ENCODE measurements at places on chromosomes 2 and 18. TPM values are rescaled to one million over a fixed set of nuclear protein-coding genes. Genes with fewer than 3 reads are reported as not detected.

GRCh38 chr18:10040287-10041011 lies 126.6 kb downstream of the VAPA start:
- no peak for DNase-seq

Gene XIRP2
- 0.12 TPM for total RNA-seq

- DNase-seq = no peak
Measured at GRCh38 chr2:49271060-49271606, 116.8 kb upstream of the FSHR start.

Gene RAD51AP2
- 0.07 TPM for total RNA-seq

GRCh38 chr2:231321556-231322334 lies 73.8 kb upstream of the B3GNT7 start:
- no peak for DNase-seq

- no peak for DNase-seq
Measured at GRCh38 chr18:58397385-58398132, 231.3 kb downstream of the ALPK2 start.

GRCh38 chr18:10412933-10413332 lies 41.5 kb upstream of the APCDD1 start:
- DNase-seq = no peak

GRCh38 chr2:46521215-46521683 lies 41.9 kb downstream of the TMEM247 start:
- no peak for DNase-seq

DNA sequence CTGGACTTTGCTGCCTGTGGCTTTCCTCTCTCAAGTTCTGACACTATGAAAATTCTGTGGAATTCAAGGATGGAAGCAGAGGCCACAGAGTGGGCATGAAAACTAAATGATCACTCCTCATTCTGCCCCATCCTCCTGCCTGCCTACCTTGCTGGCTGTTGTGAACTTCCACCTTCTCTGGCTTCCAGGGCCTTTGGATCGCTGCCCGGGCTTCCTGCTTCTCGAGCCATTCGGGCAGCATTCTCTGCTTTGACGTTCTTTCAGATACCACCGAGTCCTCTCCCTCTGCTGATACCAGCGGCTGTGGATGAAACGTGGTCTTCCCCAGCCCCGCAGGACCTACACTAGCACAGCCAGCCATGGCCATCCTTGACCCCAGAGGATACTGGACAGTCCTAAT lies 327.7 kb upstream of the SLC14A2 start:
- no peak for DNase-seq

GRCh38 chr2:120804459-120804858 lies 68.8 kb downstream of the GLI2 start:
- DNase-seq = no peak

GRCh38 chr2:48601349-48601748 lies 16.3 kb upstream of the GTF2A1L start:
- no peak for DNase-seq

GRCh38 chr2:74019516-74019915 lies 34.8 kb downstream of the TET3 start:
- no peak for DNase-seq

GRCh38 chr2:48105848-48106247 lies 199.6 kb upstream of the FBXO11 start:
- no peak for DNase-seq

- DNase-seq = no peak
Measured at GRCh38 chr2:61718965-61719364, 134.9 kb downstream of the FAM161A start.

DNA sequence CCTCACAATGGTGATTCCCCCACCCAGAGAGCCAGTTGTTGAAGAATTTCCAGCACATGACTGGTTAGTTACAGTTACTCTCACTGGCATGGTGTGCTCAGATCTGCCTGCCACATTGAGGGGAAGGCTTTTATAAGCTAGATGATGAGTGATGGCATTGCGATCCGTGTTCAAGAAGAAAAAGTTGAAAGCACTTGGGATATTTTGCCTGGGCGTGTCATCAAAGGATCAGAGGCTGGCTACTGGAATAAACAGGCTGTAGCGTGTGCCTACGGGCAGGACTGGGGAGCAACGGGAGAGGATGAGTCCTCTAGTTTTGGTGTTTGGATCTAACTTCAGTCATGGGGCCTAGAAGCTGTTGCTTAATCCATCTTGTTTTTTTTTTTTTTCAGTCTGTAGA lies 175.0 kb downstream of the SETBP1 start:
- no peak for DNase-seq

DNA sequence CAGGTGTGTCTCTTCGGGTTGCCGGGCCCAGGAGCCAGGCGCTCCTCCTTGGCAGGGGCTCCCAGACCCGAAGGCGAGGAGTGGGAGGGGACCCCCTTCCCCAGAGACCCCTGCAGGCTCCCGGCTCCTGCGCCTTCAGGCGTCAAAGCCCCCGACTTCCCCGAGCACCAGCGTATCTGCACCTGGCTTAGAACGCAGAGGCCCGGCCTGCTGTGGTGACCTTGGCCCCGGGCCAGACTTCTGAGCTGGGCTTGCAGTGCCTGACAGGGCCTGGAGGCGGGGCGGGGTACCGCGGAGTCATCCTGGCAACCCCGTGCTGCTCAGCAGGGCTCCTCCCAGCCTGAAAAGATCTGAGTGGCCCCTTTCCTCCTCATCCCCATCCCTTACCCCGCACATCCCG lies 27.0 kb downstream of the SKA1 start:
- DNase-seq = no peak

All from progenitor cell of endocrine pancreas (in vitro differentiated cells).